ENCODE measurements at places on chromosomes 4 and X. TPM values are rescaled to one million over a fixed set of nuclear protein-coding genes. Genes with fewer than 3 reads are reported as not detected.

DNA sequence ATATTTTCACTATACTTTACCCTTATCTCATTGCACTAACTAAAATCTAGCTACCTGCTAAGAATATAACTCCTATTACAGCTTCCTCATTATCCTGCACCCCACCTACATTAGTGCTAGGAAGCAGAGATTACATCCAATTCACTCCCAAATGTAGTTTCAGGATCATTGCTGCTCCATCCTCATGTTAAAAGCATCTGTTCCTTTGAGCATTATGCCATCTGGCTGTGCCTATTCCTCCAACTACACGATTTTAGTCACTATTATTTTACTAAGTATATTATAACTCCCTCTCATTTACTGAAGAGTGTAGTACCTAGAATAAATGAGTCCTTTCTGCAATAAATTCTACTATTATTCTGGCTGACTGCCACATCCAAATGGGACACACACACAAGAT is 1586.9 kb downstream of the TECRL start:
- no peaks in the 10 kb centered on the region for H3K36me3 ChIP-seq
- no peak overlapping the region for H3K27ac ChIP-seq
- H3K4me1 ChIP-seq: no peaks in the 10 kb centered on the region
- no peak for DNase-seq
- no peak overlapping the region for H3K4me3 ChIP-seq
- H3K27me3 ChIP-seq: no peaks in the 10 kb centered on the region

DNA sequence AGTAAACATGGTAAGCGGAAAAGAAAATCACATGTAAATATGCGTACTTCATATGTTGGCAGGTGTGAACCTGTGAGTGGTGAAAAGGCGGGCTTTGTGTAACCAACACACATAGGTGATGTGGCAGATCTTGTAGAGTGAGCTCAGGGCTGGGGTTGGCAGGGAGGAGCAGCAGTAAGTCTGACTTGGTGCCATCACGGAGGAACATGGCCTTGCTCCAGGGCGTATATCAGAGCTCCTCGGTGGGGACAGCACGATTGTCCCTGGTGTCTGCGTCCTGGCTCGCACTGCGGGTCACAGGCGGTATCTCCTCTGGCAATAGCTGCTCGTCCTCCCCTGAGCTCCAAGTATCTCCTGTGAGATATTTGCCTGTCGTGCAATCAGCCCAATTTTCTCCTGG is 733.6 kb downstream of the TRIML1 start:
- DNase-seq: no peak
- peaks cover 5% of the 10 kb centered on the region for H3K4me1 ChIP-seq
- no peak overlapping the region for H3K27ac ChIP-seq
- H3K36me3 ChIP-seq: no peaks in the 10 kb centered on the region
- no peak overlapping the region for H3K4me3 ChIP-seq
- H3K27me3 ChIP-seq: no peaks in the 10 kb centered on the region

GRCh38 chr4:138446456-138446855 is 204.3 kb upstream of the SLC7A11 start:
- H3K27me3 ChIP-seq: no peaks in the 10 kb centered on the region
- no peak for DNase-seq
- H3K27ac ChIP-seq: no peak overlapping the region
- no peaks in the 10 kb centered on the region for H3K4me1 ChIP-seq

DNA sequence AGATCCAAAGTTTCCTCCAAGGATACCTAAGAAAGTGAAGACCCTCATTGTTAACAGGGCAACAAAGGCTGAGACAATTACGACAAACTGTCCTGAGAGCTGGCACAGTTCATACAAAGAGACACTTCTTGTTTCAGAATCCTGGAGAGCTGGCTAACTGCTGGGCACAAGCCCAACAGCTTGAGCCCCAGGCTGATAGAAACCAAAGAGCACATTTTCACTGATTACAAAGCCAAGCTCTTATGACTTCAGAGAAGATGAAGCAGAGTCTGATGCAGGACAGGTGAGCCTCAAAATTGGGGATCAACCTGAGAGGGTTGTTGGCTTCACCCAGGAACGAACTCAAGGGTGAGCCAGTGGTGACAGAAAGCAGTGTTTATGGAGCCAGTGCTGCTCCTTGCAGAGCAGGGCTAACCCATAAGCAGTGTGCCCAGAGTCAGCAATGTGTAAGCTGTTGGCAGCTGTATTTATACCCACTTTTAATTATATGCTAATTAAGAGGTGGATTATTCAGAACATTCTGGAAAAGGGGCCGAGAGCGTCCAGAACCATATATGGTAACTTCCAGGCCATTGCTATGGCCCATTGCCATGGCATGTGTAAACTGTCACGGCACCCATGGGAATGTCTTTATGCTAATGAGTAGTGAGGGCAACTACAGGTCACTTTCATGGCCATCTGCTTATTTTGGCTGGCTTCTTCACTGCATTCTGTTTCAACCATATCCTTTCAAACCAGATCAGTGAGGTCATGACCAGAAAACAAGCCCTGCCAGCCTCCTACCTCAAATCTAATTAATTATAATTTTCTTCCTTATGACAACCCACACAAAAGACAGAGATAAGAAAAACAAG is 183.7 kb downstream of the EVC2 start:
- H3K27ac ChIP-seq: peak overlapping the region; percentile 42
- H3K4me3 ChIP-seq: no peak overlapping the region
- peaks cover 12% of the 10 kb centered on the region for H3K4me1 ChIP-seq
- DNase-seq: no peak

DNA sequence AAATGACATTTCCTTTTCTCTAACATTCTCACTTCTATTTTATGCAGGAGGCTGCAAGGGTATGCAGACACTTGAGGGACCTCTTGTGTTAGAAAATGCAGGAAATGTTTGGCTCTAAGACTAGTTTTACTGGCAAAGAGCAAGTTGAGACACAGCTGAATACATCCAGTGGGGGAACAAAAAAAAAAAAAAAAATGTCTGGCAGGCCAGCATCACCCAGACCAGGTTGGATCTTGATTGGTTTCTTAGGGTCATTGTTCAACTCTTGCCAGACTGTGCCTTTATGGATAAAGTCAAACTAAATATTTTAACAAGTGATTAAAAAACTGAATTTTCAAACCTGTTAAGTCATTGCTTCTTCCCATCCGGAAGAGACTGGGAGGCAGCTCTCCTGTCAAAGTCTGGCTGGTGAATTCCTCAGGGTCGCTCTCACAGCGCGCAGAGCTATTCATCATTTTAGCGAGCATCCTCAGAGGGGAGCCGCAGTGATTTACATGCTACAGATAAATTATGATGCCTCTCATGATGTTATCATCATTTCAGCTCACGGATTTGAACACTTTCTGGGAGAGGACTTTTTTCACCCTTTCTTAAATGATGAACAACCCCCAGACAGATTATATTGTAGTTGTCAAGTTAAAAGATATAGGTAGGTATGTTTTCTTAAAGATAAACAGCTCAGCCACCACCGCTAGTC is 23.6 kb upstream of the PACRGL start:
- H3K27ac ChIP-seq: no peak overlapping the region
- no peak overlapping the region for H3K4me3 ChIP-seq
- peaks cover 10% of the 10 kb centered on the region for H3K4me1 ChIP-seq
- peaks cover 14% of the 10 kb centered on the region for H3K27me3 ChIP-seq
- DNase-seq: no peak

GRCh38 chr4:119489305-119489704 is 139.3 kb downstream of the PDE5A start:
- H3K36me3 ChIP-seq: peaks cover 8% of the 10 kb centered on the region
- H3K27ac ChIP-seq: no peak overlapping the region
- H3K4me1 ChIP-seq: no peaks in the 10 kb centered on the region
- H3K27me3 ChIP-seq: no peaks in the 10 kb centered on the region

DNA sequence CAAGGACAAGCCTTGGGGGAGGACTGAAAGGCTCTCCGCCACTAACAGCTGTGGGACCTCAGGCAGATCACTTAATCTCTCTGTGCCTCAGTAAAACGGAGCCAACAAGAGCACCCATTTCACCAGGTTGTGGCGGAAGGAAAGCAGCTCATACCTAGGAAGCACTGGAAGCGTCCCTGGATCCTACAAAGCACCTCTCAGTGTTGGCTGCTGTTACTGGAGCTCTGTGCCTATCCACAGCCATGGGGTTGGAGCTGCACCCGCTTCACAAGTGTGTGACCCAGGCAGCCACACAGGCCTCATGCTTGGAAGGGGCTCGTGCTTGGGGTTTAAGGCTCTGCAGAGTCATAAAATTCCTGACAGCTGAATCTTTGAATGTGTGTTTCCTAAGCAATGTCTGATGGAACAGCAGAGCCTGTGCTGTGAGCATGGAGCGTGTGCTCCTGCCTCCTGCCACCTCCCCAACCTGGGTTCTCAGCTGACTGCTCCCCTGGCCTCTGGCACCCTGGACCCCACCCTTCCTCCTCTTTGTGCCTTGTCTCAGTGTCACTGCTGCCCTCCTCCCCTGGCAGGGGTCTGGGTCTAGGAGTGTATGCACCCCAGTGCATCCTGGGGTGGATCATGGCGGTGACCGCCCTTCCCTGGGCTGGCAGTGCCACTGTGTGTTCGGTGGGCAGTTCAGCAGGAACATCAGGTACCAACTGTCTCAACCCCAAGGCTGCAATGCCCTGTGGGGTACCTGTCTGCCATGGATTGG is 14.4 kb upstream of the MAN2B2 start:
- no peak overlapping the region for H3K4me3 ChIP-seq
- DNase-seq: peak; percentile 94
- H3K36me3 ChIP-seq: no peaks in the 10 kb centered on the region
- no peak overlapping the region for H3K27ac ChIP-seq

DNA sequence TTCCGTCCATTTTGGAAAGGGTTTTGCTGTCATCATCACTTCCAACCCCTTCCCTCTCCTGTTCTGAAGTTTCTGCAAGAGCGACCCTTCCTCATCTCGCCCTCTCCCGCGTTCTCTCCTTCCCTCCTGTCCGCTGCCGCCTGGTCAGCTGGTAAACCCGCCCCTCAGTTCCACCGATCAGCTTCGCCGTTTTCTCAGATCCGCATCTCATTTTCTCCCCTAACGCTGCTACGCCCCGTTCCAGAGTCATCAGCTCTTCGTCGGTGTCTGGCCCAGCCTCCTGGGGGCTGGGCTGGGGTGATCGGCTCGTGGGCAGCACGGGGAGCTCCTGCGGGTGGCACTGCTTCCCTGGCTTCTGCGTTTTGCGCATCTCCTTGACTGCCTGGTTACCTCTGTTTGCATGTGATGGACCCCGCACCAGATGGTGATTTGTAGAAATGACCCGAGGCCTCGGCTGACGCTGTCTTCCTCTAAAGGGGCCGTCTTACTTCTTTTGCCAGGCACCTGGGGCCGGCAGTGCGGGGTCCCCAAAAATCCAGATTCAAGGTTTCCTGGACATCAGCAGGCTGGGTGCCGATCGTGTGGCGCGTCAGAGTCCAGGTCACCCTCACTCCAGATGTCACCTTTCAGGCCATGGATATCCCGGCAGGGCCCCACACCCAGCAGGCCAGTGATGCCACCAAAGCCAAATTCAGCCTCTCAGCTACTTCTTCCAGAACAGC is 13.4 kb downstream of the CTBP1 start:
- no peak overlapping the region for H3K4me3 ChIP-seq
- H3K4me1 ChIP-seq: no peaks in the 10 kb centered on the region
- no peak overlapping the region for H3K27ac ChIP-seq

The IL15 gene
- total RNA-seq: 3.3 TPM

The SOD3 gene
- 2.1 TPM for total RNA-seq

The SYN1 gene
- total RNA-seq: under 0.01 TPM

The SPATA4 gene
- total RNA-seq: 0.72 TPM

GRCh38 chr4:101019941-101020401 is 327.4 kb downstream of the PPP3CA start:
- H3K27ac ChIP-seq: no peak overlapping the region
- peaks cover 22% of the 10 kb centered on the region for H3K4me1 ChIP-seq
- H3K36me3 ChIP-seq: no peaks in the 10 kb centered on the region
- no peak overlapping the region for H3K4me3 ChIP-seq
- no peak for DNase-seq
- no peaks in the 10 kb centered on the region for H3K27me3 ChIP-seq

DNA sequence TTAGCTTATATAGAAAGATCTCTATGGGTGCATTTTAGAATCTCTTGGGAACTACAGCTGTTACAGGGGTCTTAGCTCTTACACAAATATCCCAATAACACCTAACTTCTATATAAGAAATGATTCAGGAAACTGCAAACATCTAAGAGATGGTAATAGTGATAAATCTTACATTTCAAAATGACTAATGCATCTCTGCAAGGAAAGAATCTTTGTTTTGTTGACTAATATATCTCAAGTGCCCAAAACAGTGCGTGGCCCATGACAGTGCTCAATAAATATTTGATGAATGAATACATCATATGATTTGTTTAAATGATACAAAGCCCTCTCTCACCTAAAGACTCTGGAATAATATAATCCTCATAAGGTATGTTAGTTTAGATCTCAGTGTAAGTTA is 47.5 kb downstream of the CENPE start:
- peaks cover 7% of the 10 kb centered on the region for H3K4me1 ChIP-seq
- peaks cover 14% of the 10 kb centered on the region for H3K36me3 ChIP-seq
- peak; percentile 11 for DNase-seq
- no peaks in the 10 kb centered on the region for H3K27me3 ChIP-seq
- H3K27ac ChIP-seq: peak overlapping the region; percentile 66

- no peak for DNase-seq
- no peak overlapping the region for H3K4me3 ChIP-seq
- no peaks in the 10 kb centered on the region for H3K27me3 ChIP-seq
- H3K27ac ChIP-seq: no peak overlapping the region
- H3K4me1 ChIP-seq: no peaks in the 10 kb centered on the region
These were observed 2413.6 kb downstream of the PCDH7 start for GRCh38 chr4:33133723-33134122.

DNA sequence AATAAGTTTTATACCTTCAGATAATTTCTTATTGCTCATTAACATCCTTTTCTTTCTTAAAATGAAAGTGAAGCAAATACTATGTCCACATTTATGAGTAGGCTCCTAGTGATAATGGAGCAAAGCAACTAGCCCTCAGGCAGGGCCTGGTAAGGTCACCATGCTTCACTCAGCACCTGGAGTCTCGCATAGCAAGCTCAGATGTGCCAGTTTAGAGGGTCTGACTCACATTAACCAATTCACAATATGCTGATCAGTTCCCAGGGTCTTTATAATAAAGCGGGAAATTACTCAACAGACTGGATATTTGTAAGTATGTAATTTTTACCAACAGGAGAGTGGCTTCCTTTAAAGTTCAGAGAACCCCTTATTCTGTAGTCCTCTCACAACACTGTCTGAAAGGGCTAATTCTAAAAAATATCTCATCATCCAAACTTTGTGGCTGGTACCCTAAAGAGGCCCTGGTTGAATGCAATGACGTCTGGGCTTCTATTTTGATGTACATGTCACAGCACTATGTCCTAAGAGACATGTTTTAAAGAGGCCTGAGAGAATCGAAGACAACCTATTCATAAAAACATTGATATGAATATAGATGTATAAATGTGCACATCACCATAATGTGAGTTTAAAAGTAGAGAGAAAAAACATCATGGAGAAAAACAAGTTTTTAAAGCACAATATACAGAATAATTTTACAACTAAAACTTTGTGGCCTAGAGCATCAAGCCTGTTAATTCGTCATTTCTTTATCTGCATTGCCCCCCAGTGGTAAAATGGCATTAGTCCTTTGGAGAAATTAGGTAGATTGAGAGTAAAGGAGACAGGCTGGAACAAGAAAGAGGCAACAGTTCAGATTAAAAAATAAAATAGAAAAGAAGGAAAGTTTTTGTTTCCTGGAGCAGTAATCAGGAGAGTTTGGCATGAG is 44.3 kb downstream of the IL21 start:
- H3K27me3 ChIP-seq: no peaks in the 10 kb centered on the region
- H3K27ac ChIP-seq: no peak overlapping the region
- H3K4me1 ChIP-seq: peaks cover 6% of the 10 kb centered on the region
- no peaks in the 10 kb centered on the region for H3K36me3 ChIP-seq

- no peaks in the 10 kb centered on the region for H3K36me3 ChIP-seq
- no peak overlapping the region for H3K27ac ChIP-seq
- DNase-seq: peak; percentile 63
- H3K4me1 ChIP-seq: no peaks in the 10 kb centered on the region
- peaks cover 7% of the 10 kb centered on the region for H3K27me3 ChIP-seq
These were observed 37.5 kb downstream of the PGRMC1 start for GRCh38 chrX:119273420-119274192.
